ENCODE measurements at places on chromosomes 1 and 21.
A peak's percentile ranks its signal among the peaks of the same experiment; 100 is the strongest.

GRCh38 chr1:244802556-244803239 is 32.8 kb upstream of the COX20 start:
- no peak for DNase-seq

GRCh38 chr1:172324086-172324485 is 96.4 kb upstream of the C1orf105 start:
- no peak for DNase-seq

GRCh38 chr1:233491953-233492620 is 121.8 kb upstream of the KCNK1 start:
- no peak for DNase-seq

GRCh38 chr1:20426923-20427322 is 59.1 kb downstream of the CAMK2N1 start:
- no peak for DNase-seq

DNA sequence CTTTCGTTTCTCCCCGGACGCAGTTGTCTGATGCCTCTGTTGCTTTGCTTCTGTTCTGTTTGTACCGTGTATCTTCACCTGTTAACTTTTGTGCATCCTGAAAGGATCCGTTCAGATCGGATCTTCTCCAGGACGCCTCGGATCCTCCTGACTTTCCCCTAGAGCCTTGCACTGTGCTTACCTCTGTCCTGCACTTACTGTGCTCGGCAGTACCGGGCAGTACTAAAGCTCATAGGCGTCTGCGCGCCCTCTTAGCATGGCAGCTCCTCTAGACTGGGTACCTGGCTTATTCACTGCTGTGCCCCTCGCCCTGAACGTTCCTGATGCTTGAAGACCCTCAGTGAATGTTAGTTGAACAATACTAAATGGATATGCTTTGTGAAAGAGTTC is 934 bp downstream of the SCP2 start:
- no peak for DNase-seq

DNA sequence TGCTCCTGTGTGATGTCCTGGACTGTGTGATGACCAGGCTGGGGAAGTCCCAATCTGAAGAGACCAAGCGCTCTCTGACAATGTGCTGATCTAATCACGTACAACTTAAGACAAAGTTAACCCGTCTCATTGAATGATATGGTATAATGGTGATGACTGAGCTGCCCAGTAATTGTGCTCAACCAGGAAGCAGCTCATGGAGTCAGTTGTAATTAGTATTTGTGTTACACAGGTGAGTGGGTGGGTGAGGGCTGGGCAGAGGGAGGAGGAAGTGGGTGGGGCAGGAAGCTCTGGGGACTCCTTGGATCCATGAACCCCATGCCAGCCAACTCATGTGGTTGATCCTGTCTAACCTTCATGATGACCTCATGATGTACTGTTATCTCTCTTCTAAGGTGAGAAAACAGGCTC is 8.7 kb upstream of the ECE1 start:
- DNase-seq = no peak

GRCh38 chr1:69710484-69711189 is 142.9 kb downstream of the LRRC7 start:
- no peak for DNase-seq

DNA sequence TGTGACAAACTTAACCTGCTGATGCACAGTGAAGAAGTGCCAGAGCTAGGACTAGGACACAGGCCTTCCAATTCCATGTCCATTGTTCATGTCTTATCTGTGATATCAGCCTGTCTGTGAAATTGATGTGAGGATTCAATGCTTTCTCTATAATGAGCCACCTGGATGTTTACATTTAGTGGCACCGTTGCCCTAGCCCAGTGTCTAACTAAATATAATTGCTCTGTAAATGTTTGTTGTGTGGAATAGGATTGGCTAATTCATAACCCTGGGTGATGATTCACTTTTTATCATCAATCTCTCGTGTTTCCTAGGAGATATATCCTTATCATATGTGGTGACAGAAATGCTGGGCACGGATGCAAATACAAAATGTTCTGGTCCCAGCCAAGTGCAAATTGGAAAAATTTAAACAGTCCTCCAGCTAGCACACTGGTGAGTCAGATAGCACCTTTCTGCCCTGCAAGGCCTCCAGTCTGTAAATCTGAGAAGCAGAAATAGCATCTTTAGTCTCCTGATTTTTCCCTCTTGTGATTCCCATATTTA is 46.9 kb upstream of the GNG12 start:
- DNase-seq = no peak

DNA sequence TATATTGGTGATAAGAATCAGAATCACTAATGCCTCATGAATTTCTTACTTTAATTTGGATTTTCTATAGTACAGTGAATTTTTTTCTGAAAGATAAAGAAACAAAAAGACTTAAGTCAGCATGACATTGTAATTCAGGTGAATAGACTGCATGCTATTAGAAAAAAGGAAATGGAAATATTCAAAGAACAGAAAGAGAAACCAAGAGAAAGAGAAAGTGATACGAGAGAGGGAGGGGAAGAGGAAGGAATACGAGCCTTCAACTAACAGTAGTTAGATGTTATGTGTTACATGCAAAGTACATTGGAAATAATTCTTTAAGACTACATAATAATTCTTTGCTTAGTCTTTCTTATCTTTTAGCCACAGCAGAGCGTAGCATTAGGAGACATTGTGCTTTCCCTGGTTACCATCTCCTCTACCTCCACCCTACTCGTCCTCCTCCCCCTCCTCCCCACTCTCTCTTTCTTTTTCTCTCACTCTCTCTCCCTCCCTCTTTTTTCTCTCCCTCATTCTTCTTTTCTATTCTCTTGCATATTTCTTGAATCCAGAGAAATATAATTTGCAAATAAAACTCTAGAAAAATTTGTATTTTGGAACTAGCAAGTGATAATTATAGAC is 46.4 kb upstream of the ADGRL4 start:
- DNase-seq = no peak

DNA sequence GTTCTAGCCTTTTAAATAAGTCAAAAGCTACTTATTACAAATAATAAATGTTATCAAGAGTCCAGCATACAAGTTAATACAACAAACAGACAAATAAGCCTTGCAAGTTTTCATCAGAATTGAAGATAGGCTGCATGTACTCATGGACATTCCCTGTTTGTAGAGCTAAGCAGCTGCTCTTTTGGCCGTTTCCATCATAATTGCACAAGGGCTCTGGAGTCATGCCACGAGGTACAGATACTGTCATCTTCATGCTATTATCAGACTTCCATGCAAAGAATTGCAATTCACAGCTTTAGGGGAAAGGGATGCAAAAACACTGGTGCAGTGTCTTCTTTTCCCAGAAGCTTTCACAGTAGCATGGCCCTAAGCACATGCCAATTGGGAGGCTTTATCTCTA is 52.8 kb upstream of the TBX15 start:
- no peak for DNase-seq

DNA sequence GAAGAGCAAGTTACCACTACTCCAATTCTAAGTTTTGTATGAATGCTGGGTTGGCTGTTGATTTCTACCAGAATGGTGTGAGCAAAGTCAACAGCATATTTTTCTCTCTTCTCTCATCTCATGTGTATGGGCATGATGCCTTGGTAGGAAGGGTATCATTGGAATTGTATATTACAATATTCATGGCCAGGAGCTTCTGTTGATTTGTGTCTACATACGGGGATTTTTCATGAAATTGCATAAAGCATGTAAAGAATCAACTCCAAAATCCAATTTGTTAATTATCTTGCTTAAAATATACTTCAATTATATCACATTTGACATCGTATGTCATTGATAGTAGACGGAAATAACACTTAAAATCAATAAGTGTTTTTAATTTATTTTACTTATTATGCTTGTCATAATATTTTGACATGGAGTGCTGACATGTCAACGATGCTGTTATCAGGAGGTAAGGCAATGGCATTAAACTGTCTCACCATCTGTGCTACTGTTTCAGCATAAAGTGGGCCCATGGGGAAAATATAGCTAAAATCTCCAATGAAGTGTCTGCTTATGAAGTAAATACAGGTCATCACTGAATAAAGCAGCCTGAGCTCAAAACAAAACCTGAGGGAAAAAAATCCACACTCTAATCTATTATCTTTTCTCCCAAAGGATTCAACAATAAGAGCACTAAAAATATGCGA is 142.2 kb upstream of the NBPF11 start:
- DNase-seq = no peak

DNA sequence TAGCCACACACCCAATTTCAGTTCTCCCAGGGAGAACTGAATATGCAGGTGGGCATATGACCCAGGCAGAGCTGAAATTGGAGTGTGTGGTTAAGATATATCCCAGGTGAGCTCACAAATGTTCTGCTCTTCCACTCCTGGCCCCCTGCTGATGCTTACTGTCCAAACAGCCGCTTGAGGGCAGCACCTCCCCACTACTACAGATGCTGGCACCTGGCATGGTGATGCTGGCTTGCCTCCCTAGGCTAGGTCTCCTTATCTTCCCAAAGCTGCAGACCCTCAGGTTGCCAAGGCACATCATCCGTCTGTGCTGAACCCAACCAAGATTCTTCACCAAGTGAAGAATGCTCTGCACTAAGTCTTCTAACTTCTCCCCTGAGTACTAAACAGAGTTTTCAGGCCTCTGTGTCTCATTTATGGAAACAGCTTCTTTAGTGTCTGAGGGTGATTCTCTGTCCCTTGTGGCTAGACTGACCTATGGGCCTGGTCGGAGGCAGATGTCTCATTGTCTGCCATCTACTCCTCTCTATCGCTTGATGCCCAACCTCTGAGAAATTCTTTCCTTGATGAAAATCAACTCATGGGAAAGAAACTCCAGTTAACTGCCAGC is 27.2 kb downstream of the XCL1 start:
- peak; percentile 82 for DNase-seq

DNA sequence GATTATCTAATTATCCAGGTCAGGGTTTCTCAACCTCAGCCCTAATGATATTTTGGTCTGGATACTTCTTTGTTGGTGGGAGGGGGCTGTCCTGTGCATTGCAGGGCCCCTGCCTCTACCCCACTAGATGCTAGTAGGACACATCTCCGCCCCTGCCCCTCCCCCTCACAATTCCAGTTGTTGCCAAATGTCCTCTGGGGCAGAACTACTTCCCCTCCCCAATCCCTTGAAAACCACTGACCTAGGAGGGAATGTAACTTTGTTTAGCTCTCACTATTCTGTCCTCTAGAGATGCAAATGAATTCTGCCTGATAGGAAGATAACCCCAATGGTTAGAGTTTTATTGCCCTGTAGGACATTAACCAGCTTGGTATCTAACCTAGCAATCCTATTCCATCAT is 8.1 kb downstream of the CACNA1S start:
- DNase-seq = no peak

DNA sequence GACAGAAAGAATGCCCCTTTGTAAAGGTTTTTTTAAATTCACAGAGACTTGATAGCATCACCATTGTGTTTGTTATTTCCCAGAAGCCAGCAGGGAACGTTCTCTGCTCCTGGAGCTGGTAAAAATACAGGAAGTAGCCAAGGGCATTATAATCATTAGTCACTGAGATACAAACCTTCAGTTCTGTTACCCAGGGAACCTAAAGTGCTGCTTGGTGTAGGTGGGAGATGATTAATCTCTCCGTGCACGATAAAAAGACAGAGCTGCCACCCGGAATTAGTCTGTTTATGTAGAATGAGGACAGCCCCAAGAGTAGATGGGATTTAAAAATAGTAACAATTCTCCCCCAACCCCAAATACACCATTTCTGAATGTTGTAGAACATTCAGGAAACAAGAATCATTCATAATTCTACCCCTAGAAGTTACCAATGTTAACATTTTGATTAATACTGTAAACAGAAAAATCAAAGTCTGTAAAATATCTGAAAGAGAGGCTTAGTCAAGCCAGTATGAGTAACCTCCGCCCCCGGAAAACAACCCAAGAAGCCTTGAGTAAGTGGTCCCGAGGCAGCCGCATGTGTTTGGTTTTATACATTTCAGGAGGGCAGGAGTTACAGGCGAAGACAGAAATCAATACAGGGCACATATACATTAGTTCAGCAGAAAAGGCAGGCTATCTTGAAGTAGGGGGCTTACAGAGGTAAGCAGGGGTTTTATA is 45.3 kb upstream of the CTBS start:
- peak; percentile 15 for DNase-seq

DNA sequence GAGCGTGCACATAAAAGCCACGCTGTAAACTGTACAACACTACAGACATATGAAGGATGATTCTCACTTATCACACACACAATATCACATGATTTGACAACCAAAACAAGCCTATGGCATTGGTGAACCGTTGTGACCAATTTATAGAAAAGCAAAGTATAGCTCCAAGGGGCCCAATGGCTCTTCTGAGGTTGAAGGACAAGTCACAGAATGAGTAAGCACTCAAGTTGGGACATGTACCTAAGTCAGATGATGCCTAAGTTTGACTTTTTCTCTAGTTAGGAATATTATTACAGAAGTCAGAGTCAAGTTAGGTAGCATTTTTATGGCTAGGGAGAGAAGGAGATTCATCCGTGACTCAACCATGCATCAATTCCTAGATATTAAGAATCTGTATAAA is 45.7 kb downstream of the PLPP3 start:
- DNase-seq = no peak

DNA sequence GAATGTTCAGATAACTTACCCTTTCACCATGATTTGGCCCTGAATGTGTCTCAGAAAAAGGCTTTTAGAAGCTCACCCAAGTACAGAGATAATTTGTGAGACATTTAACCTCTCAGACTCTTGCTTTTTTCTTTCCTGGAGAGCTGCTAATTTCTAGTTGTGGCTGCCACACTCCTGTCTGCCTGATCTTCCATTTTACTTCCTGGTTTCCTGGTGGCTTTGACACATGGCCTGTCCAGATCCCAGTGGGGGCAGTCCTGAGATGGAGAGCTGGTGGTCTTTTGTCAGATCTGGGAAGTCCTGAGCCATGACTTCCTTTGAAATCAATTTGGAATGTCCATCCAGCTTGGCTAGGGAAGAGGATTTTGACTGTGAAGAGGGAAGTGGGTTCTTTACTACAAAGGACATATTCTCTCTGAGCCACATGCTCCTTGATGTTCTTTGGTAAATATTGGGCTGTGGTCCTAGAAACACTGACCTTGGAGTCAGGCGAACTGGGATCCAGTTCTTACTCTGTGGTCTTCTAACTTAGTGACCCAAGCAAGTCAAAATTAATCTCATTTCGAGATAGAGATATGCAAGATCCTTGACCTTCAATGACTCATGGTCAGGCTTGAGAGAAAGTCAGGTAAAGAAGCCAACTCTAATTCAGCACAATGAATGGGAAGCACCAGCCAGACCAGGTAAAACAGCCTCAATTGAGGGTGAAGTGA is 78.0 kb upstream of the HSD17B7 start:
- no peak for DNase-seq

- DNase-seq = peak; percentile 12
Measured at GRCh38 chr1:40939320-40940059, 40.0 kb upstream of the CTPS1 start.

GRCh38 chr1:218886101-218886871 is 287.4 kb upstream of the LYPLAL1 start:
- DNase-seq = no peak

GRCh38 chr1:186473047-186473446 is 12.1 kb upstream of the PDC start:
- DNase-seq = no peak

Measured in Kasumi-1 (cell line).